ENCODE measurements at places on chromosomes 4 and X. TPM values are rescaled to one million over a fixed set of nuclear protein-coding genes. Genes with fewer than 3 reads are reported as not detected.

SOD3 gene
- total RNA-seq, result 1.0 TPM

TMEM144 gene
- total RNA-seq, result 6.0 TPM

REELD1 gene
- total RNA-seq, result not detected

STATH gene
- total RNA-seq, result not detected

NUP62CL gene
- total RNA-seq, result 1.1 TPM

MAGEA3 gene
- total RNA-seq, result 0.21 TPM

DNAAF6 gene
- not detected for total RNA-seq

CRMP1 gene
- total RNA-seq, result 0.28 TPM

PDGFC gene
- total RNA-seq, result 14.5 TPM

DIPK2B gene
- not detected for total RNA-seq

SULT1E1 gene
- not detected for total RNA-seq

ZAR1 gene
- total RNA-seq, result not detected

Data from Panc1 (cell line).